ENCODE measurements at places on chromosomes 1 and 21.
A peak's percentile ranks its signal among the peaks of the same experiment; 100 is the strongest.

GRCh38 chr1:191125950-191126349, 648.3 kb upstream of the BRINP3 start:
- no peak for ATAC-seq

- peak; percentile 43 for ATAC-seq
These were observed 33.5 kb upstream of the C1orf53 start for GRCh38 chr1:197868751-197869489.

DNA sequence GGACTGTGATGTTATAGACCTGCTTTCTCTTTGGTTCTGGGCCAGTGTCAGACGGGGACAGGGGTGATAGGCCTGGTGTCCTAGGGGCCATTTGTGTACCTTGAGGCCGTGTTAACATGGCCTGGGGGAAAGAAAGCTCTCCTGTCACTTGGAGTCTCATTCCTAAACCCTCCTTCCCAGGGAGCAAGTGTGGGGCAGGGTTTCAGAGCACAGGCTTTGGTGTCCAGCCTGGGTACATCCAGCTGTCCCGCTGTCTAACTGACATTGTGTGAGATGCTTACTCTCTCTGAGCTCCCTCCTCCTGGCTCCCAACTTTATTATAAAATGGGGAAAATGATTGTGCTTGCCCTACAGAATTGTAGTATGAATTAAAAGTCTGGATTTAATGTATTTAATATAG, 32.6 kb upstream of the EPHA8 start:
- no peak for ATAC-seq

DNA sequence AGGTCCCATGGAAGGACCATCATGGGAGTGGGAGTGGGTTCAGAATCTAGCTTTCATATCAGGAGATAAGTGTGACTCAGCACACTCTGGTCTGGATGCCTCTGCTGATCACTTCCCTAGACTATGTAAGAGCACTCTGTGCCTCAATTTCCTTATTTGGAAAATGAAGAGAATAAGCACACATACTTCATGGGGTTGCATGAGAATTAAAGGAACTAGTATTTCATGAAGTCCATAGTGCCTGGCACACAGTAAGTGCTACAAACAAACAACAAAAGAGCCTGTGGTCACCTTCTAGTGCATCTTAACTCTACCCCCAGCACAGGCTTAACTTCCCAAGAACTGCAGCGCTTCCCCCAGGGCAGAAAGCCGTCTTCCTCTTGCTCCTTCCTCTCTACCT, 9.6 kb upstream of the IL20 start:
- ATAC-seq = no peak

Measured in gastroesophageal sphincter (tissue), 4 donors.